ENCODE measurements at places on chromosomes 12 and 14. TPM values are rescaled to one million over a fixed set of nuclear protein-coding genes. Genes with fewer than 3 reads are reported as not detected.
A peak's percentile ranks its signal among the peaks of the same experiment; 100 is the strongest.

GRCh38 chr14:68592948-68593556 is 199.8 kb downstream of the ZFP36L1 start:
- peak overlapping the region; percentile 98 for H3K27ac ChIP-seq
- peaks cover 65% of the 10 kb centered on the region for H3K4me1 ChIP-seq
- H3K36me3 ChIP-seq = peaks cover 1% of the 10 kb centered on the region
- H3K4me3 ChIP-seq = no peak overlapping the region
- no peak for DNase-seq

RARG gene
- 66.6 TPM for total RNA-seq

- peaks cover 10% of the 10 kb centered on the region for H3K4me1 ChIP-seq
- DNase-seq = no peak
- H3K27me3 ChIP-seq = no peaks in the 10 kb centered on the region
- H3K4me3 ChIP-seq = no peak overlapping the region
Observed at GRCh38 chr14:22866874-22867273, 4.7 kb upstream of the LRP10 start.

DNA sequence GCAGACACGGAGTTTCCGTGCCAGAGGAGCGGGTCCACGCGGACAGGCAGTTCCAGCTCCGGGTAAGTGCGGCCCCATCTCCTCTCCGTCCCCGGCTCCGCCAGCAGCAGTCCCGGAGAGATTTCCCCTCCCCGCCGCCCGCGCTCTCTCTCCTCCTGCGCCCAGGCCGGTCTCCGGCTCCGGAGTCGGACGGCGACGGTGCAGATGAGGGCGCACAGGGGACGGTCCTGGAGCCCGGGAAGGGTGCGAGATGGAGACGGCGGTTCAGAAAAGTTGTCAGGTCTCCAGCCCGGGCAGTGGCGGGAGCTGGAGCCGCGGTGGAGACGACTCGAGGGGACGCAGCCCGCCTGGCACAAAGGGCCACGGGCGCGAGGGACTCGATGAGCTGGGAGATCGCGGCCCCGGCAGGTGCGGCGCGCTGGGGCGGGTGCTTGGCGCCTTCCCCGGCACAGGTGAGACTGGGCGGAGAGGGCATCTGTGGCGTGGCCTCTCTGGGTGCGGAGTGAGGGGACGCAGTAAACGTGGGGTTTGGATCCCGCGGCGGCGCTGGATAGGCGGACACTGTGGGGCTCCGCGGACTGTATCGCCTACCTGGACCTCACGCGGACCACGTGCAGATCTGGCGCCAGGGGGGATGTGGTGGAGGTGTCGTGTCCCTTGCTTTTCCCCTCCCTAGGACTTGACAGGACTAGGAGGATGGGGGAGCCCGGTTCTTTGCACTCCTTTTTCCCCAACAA is 1540.3 kb upstream of the TMEM132C start:
- peaks cover 86% of the 10 kb centered on the region for H3K27me3 ChIP-seq
- no peak for DNase-seq
- no peaks in the 10 kb centered on the region for H3K4me1 ChIP-seq
- H3K4me3 ChIP-seq = no peak overlapping the region
- no peaks in the 10 kb centered on the region for H3K36me3 ChIP-seq

DNA sequence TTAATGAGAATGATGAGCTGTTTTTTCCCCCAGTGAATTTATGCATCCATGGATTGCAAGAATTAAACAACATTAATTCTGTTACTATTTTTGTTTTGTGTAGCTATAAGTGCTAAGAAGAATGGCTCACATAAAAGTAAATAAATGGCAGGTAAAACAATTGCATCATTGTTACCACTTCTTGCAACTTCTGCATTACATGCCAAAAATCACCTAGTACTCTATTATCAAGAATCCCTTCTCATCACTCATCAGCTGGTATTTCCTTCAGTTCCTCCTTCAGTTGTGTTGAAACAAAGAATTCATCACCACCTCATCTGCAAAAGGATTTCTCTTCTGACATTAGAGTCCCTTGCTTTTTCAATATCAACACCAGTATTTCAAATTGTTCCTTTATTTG is 773 bp downstream of the A2M start:
- H3K27ac ChIP-seq = no peak overlapping the region
- H3K27me3 ChIP-seq = peaks cover 9% of the 10 kb centered on the region
- DNase-seq = no peak
- H3K36me3 ChIP-seq = no peaks in the 10 kb centered on the region

GNB3 gene
- 24.3 TPM for total RNA-seq

DNA sequence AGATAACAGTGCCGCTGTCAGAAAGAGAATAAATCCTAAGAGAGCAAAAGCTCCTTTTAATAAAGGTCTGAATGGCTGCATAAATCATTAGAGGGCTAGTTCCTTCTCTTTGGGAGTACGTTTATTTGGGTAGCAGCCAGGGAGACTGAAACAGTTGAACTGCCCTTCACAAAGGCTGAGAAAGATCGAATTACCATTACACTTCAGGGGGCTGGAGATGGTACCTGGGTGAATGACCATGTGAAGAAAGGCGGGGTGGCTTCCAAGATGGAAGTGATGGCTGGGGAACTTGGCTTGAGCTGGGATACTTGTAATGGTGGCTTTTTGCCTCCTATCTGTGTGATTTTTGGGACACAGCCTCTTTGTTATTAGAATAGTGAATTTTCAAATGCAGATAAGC is 1.7 kb upstream of the FGD4 start:
- no peak for DNase-seq
- no peaks in the 10 kb centered on the region for H3K36me3 ChIP-seq
- peak overlapping the region; percentile 27 for H3K4me3 ChIP-seq

- no peak overlapping the region for H3K27ac ChIP-seq
- peaks cover 23% of the 10 kb centered on the region for H3K4me1 ChIP-seq
- H3K4me3 ChIP-seq = no peak overlapping the region
- no peak for DNase-seq
- H3K36me3 ChIP-seq = peaks cover 13% of the 10 kb centered on the region
- H3K27me3 ChIP-seq = no peaks in the 10 kb centered on the region
Observed at GRCh38 chr12:90036637-90037036, 328.0 kb upstream of the ATP2B1 start.

GTF2A1 gene
- 31.1 TPM for total RNA-seq

DNA sequence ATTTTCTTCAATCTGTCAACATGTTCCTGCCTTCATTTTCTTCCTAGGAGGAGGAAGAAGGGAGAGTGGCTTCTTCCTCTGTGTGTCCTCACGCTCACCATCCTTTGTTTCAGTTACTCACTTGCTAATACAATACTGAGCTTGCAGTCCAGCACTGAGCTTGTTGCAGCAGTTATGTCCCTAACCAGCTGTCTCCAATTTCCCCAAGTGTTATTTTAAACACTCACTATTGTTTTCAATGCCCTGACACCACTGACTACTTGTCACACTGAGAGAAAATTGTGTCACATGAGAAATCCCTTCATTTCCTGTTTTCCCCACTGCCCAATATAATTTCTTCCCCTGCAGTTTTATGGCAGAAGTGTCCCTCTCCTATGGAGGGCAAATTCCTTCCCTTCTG is 53.4 kb downstream of the HSD17B6 start:
- H3K4me3 ChIP-seq = no peak overlapping the region
- peaks cover 7% of the 10 kb centered on the region for H3K27me3 ChIP-seq
- no peaks in the 10 kb centered on the region for H3K36me3 ChIP-seq

OTX2 gene
- not detected for total RNA-seq

DNA sequence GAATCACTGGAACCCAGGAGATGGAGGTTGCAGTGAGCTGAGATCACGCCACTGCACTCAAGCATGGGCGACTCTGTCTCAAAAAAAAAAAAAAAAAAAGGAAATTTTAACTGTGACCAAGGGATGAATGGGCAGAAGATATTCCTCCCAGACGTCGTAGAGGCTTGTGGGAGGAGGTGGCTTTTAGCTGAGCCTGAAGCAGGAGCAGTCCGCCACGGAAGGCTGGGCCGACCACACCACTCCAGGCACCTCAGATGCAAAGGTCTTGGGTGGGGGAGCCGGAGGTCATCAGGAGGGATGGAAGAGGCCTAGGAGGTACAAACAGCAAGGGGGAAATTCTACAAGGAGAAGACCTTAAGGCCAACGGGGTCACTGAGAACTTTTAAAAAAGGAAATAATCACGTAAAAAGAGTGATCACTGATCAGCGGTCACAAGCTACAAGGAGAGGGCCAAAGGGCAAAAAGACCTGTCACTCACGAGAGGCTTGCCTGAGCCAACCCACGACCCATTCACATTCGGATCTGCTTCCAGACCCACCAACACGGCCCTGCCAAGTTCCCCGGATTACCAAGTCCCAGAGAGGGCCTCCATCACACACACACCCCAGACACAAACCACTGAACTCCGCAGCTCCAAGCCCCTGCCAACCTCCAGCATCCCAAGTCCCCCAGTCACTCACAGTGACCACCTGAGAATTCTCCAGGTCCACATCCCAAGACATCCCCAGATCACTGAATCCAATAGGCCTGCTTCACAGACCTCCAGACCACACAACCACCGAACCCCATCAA is 3.5 kb downstream of the ZNF605 start:
- no peak for DNase-seq
- H3K36me3 ChIP-seq = peaks cover 58% of the 10 kb centered on the region
- H3K4me1 ChIP-seq = peaks cover 17% of the 10 kb centered on the region
- no peaks in the 10 kb centered on the region for H3K27me3 ChIP-seq
- no peak overlapping the region for H3K4me3 ChIP-seq
- no peak overlapping the region for H3K27ac ChIP-seq

- no peaks in the 10 kb centered on the region for H3K4me1 ChIP-seq
- peaks cover 11% of the 10 kb centered on the region for H3K36me3 ChIP-seq
- H3K27ac ChIP-seq = no peak overlapping the region
- H3K27me3 ChIP-seq = no peaks in the 10 kb centered on the region
- H3K4me3 ChIP-seq = no peak overlapping the region
Observed at GRCh38 chr12:3225154-3225795, 148.1 kb downstream of the TSPAN9 start.

DNA sequence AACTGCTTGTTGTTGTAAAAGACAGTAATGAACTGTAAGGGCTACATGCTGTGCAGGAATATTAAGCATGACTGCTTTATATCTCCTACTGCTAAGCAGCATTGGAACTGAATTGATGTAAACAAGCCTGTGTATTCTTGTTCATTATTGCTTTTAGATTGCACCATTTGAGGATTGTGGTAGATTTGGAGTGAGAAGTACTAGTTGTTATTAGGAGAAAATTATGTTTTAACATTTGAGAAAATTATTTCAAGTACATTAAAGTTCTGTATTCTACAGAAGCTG is 212.7 kb downstream of the ERC1 start:
- DNase-seq = no peak
- peaks cover 24% of the 10 kb centered on the region for H3K4me1 ChIP-seq
- no peak overlapping the region for H3K27ac ChIP-seq
- no peaks in the 10 kb centered on the region for H3K27me3 ChIP-seq
- peaks cover under 1% of the 10 kb centered on the region for H3K36me3 ChIP-seq
- no peak overlapping the region for H3K4me3 ChIP-seq

GRCh38 chr12:89157413-89157812 is 194.9 kb downstream of the DUSP6 start:
- no peak for DNase-seq
- no peaks in the 10 kb centered on the region for H3K36me3 ChIP-seq
- H3K4me1 ChIP-seq = no peaks in the 10 kb centered on the region
- no peak overlapping the region for H3K4me3 ChIP-seq

DNA sequence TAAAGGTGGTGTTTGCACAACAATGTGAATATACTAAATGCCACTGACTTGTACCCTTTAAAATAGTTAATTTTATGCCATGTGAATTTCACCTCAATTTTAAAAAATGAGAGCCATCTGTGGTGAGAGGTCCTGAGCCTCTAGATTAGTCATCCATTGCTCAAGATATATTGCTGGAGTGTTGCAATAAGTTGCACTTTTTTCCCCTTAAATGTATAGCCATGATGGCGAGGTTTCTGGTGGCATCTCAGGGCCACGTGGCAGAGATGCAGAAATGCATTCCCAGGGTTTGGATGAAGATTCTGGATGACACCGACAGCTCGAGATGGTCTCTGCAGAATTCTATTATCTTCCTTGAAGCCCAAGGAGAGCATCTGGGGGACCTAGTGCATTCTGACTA is 153.7 kb downstream of the AACS start:
- no peaks in the 10 kb centered on the region for H3K36me3 ChIP-seq
- no peak for DNase-seq
- no peak overlapping the region for H3K27ac ChIP-seq
- H3K4me1 ChIP-seq = no peaks in the 10 kb centered on the region

POTEM gene
- total RNA-seq = not detected

AQP5 gene
- not detected for total RNA-seq

- no peak overlapping the region for H3K4me3 ChIP-seq
- H3K4me1 ChIP-seq = peaks cover 10% of the 10 kb centered on the region
- DNase-seq = no peak
- H3K27ac ChIP-seq = no peak overlapping the region
- H3K36me3 ChIP-seq = no peaks in the 10 kb centered on the region
Observed at GRCh38 chr12:52311285-52311648, 9.9 kb downstream of the KRT83 start.

GRCh38 chr14:52275372-52275771 is 7.9 kb downstream of the PTGDR start:
- peaks cover 3% of the 10 kb centered on the region for H3K4me1 ChIP-seq
- DNase-seq = no peak
- H3K27me3 ChIP-seq = peaks cover 55% of the 10 kb centered on the region
- no peak overlapping the region for H3K27ac ChIP-seq
- no peaks in the 10 kb centered on the region for H3K36me3 ChIP-seq

- H3K4me3 ChIP-seq = no peak overlapping the region
- no peaks in the 10 kb centered on the region for H3K27me3 ChIP-seq
- peaks cover 4% of the 10 kb centered on the region for H3K4me1 ChIP-seq
- H3K36me3 ChIP-seq = peaks cover 25% of the 10 kb centered on the region
- no peak for DNase-seq
Observed at GRCh38 chr14:60114881-60115280, 23.2 kb downstream of the PCNX4 start.

- DNase-seq = no peak
- peaks cover 20% of the 10 kb centered on the region for H3K4me1 ChIP-seq
- H3K27me3 ChIP-seq = no peaks in the 10 kb centered on the region
- no peak overlapping the region for H3K4me3 ChIP-seq
Observed at GRCh38 chr12:2375871-2376270, 323.1 kb downstream of the CACNA1C start.

SERPINA9 gene
- total RNA-seq = not detected

MVK gene
- 17.3 TPM for total RNA-seq

All from mesothelial cell of epicardium (in vitro differentiated cells).